ENCODE measurements at places on chromosomes 7 and 10.

GRCh38 chr10:34240039-34240438 is 575.1 kb downstream of the PARD3 start:
- no peak for DNase-seq

- no peak for DNase-seq
Observed at GRCh38 chr7:148856891-148857290, 27.2 kb downstream of the EZH2 start.

DNA sequence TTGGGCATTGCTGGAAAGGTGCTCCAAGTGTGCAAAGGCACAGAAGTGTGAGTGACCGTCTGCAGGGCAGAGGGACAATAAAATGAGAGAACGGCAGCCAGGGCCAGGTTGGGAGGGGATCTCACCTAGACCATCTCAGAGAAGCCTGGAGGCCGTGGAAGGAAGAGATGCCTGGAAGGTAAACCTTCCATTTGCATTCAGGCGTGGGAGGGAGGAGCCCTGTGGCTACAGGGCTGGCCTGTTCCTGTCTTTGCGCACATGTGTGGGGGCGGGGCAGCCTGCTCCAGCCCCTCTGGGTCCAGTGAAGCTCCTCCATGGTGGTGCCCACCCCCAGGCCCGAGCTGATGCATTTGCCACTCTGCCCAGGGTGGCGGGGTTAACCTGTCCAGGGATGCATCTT is 473.6 kb upstream of the MGMT start:
- DNase-seq, result no peak

DNA sequence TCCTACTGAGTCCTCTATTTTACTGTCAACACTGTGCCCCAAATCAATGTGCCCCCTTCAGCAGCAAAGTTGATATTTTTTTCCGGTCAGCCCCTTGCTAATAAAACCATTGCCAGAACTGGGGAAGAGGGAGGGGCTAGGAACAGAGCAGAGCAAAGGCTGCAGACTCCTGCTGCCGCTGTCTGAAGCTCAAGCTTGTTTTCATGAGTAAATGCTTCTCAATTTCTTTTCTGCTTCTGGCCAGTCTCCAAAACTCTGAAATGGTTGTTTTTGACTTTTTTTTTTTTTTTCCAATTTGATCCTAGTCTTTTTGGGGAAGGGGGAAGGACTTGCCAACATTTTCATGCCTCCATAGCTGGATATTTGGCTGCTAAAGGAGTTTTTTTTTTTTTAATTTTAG is 26.7 kb upstream of the PROSER2 start:
- DNase-seq, result no peak

- DNase-seq, result no peak
Observed at GRCh38 chr7:7554021-7554432, 12.7 kb upstream of the MIOS start.

GRCh38 chr7:15764851-15765382 is 78.4 kb upstream of the MEOX2 start:
- no peak for DNase-seq

DNA sequence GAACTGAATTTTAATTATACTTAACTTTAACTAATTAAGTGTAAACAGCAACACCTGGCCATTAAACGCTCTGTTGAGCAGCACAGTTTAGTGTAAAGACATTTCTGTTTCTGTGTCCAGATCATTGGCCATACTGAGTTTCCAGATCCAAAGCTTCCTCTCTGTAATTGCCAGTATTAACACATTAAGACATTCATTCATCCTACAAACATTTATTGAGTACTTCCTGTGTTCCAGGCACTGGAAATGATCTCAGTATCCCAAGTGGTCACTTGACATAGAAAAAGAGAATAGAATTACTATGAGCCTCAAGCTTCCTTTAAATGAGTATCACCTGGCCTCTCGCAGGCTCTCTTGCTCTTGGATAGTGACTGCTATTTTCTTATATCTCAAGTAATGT is 618.1 kb downstream of the SORCS3 start:
- DNase-seq, result no peak

Measured in stimulated activated CD4-positive, alpha-beta T cell treated with anti-CD3 and anti-CD28 coated beads, Interleukin-1b, Interleukin-23, amount 100 ng/mL, for 1 hour (primary cell).